ENCODE measurements at places on chromosomes 5 and 9.

DNA sequence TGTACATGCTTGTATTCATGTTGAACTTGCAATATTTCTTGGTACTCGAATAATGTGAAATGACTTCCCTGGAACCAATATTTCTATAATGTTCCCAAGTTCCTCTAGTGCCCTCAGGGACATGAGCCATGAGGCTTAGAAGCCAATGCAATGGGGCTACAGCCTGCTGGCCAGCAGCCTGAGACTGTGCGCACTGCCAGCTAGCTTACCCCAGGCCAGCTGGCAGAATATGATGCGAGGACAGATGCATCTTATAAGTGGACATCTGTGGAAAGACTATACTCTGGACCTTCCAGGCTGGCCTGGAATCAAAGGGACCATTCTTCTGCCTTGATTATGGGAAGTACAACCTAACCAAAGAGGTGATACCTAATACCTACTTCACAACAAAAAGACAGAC, 1862.0 kb upstream of the ACO1 start:
- DNase-seq = no peak

DNA sequence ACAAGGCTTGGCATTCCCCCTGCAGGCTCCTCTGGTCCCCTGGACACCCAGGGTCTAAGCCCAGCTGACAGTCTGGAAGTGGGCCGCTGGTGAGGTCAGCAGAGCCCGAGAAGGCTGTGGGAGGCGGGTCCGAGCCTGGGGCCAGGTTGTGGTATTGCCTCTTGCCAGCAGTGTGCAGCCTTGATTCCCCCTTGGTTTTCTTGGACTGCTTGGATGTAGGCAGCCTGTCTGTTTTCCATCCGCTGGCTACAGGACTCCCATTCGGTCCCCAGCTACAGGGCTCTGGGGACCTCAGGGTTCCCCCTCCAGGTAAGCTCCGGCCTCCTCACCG, 1.6 kb downstream of the AIF1L start:
- no peak for DNase-seq

DNA sequence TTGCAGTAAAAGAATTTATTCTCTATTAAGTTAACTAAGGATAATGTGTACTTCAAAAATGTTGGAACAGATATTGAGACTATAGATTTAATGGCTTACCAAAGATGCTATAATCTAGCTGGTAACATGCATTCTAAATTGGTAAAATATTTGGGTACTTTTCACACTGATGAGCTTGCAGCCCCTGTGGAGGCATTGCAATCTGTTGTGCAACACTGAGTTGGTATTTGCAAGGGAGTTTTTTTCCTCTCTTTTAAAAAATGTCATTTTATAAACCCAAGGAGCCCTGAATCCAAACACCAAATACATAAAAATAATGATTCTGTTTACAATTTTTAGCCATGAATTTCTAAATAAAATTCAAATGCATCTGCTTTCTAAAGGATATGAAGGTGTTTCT, 944.8 kb downstream of the DTWD2 start:
- no peak for DNase-seq

DNA sequence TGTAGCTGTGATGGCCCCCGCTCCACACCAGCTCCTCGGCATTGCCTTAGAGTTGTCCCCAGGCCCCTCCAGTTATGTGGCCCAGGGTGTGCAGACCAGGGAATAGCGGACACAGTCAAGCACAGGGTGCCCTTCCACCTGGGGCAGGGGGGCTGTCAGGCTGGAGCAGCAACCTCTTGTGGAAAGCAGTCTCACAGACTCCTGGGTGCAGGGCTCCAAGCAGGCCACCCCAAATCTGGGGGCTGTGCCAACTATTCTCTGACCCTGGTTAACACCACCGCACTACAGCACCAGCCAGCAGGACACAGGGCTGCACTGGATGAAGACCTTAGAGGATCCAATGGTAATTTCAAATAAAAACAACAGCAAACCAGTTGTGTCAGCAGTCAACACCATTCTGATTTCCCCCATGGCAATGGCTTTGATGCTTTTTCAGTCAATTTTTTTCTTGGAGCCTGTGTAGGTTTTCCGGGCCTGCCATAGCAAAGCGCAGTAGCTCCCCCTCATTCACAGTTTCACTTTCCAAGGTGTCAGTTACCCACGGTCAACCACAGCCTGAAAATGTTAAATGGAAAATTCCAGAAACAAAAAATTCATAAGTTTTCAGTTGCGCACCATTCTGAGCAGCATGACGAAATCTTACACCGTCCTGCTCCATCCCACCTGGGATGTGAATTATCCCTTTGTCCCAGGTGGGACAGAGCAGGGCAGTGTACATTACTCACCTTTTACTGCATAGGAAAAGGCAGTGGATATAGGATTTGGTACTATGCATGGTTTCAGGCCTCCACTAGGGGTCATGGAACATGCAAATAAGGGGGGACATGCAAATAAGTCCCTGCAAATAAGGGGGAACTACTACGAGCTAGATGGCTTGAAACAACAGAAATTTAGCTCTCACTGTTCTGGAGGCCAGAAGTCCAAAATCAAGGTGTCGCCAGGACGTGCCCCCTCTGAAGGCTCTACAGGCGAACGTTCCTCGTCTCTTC, 49.0 kb downstream of the C5orf15 start:
- DNase-seq = no peak

GRCh38 chr5:149069711-149070110, 6.8 kb upstream of the SH3TC2 start:
- DNase-seq = no peak

DNA sequence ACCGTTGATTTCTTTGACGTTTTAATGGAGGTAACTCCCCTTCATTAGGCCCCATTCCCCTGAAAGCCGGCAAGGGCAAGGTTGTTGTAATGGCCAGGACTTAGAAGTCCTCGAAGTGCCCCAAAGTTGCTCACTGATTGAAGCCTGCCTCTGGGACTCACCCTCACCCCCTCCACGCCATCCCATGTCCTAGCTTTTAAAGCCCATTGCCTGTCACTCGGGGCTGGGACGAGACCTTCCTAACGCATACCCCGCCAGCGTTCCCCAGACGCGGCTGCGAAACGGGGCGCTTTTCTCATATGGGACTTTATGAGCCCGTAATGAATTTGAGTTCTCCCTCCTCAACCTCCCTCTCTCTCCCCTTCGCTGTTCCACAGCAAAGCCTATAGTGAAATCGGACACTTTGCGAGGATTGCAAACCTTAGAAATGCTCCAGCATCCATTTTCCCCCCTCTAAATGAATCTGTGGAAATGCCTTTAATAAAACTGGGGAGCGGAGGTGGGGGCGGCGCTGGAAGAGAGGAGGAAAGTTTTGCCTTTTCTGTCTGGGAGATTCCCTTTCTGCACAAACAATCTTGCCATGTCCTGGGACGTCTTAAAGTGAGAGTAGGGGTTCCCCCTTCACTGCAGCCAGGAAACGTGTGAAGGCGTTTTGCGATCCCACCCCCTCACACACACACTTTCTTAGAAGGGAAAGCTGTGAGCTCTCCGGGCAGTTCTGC, 1.5 kb downstream of the PAPPA start:
- no peak for DNase-seq

DNA sequence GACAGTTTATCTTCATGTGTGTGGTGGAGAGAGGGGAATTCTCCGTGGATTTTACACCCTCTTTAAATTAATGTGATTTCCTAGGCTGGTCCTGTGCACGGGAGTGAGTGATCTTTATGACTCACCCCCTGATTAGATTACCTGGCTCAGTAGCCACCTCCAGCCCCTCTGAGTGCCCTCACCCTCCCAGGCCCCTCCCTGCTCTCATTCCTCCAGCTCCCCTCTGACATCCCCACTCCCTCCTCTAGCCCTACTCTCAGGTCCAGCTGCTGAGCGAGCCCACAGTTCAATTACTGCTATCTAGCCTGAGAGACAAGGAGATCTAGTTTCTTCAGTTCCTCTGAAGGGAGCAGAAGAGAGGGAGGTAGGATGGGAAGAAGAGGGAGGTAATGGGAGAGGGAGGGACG, 61.8 kb upstream of the ARAP3 start:
- DNase-seq = no peak

DNA sequence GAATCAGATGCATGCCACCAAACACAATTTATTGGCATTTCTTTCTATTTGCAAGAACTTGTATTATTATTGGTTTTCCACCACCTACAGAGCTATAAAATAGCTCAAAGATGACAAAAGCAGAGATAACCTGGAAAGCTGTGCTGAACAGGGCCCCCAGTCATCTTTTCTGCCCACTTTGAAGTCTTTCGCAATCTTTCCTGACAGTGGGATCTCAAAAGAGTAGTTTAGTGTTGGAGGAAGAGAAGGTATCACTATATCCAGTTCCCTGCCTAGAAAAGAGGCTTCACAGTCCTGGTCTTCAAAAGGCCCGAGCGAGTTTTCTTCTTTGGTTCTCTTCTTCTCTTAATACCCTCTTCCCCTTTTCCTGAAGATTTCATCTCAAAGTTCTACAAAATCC, 231.0 kb downstream of the RAB3C start:
- no peak for DNase-seq

- DNase-seq = no peak
These were observed 29.8 kb downstream of the DAB2 start for GRCh38 chr5:39394946-39395345.

DNA sequence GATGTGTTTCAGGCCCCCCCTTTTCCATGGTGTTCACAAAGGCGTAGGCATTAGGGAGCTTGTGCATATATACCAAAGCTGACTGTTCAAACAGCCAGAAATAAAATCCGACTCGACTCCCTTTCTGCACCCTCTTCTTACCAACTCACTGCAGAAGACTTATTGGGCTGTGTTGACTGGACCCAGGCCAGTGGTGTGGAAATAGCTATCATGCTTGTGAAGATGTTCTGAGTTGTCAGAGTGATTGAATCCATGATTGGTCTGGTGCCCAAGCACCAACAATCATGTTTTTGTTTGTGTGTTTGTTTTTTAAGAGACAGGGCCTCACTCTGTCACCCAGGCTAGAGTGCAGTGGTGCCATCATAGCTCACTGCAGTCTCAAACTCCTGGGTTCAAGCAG, 21.6 kb downstream of the TJP2 start:
- DNase-seq = no peak

DNA sequence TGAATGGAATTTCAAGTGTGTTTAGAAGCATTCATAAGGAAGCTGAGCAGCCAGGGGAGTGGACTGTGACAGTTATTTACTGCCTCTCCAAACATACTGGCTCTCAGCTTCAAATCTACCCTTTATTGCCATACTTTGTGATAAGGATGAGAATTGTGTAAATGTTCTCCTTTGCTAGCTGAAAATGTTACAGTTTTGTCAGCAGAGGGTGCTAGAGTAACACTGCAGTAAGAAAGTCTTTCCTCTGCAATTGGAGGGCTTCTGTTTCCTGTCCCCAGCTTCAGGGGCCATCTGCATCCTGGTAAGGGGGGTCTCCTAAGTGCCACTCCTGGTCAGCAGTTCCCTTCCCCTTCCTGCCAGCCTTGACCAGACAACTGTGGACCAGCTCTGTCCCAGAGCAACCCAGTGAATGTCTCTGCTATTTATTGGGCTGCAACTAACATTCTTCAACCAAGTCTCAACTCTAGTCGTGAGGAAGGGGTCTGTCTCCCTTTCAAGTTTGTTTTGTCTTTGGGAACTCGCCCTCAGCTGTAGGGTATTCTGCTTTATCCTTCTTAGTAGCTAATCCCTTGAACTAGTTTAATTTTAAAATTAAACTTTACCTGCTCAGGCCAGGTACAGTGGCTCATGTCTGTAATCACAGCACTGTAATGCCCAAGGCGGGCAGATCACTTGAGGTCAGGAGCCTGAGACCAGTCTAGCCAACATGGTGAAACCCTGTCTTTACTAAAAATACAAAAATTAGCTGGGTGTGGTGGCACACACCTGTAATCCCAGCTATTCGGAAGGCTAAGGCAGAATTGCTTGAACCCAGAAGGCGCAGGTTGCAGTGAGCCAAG, 45.3 kb downstream of the RAPGEF6 start:
- DNase-seq = no peak

GRCh38 chr5:5658226-5658625, 235.7 kb downstream of the ICE1 start:
- DNase-seq = no peak

DNA sequence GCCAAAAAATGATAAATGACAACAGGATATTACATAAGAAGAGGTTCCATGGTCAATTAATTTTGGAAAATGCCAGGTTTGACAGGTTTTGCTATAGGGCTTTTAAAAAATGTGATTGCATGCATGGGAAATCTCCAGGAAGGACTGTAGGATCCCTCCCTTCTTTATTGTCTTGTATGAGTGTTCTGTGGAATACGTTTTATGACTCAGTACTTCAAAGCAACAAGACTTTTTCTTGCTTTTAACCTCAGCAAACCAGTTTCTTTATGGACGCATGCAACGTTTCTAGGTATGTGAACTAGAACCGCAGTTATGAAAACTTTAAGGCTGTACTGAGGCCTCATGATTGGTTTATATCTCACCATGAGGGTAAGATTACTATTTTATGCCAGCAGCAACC, 76.6 kb upstream of the NTRK2 start:
- DNase-seq = no peak

- DNase-seq = no peak
These were observed 47.0 kb downstream of the IQGAP2 start for GRCh38 chr5:76450054-76450453.

DNA sequence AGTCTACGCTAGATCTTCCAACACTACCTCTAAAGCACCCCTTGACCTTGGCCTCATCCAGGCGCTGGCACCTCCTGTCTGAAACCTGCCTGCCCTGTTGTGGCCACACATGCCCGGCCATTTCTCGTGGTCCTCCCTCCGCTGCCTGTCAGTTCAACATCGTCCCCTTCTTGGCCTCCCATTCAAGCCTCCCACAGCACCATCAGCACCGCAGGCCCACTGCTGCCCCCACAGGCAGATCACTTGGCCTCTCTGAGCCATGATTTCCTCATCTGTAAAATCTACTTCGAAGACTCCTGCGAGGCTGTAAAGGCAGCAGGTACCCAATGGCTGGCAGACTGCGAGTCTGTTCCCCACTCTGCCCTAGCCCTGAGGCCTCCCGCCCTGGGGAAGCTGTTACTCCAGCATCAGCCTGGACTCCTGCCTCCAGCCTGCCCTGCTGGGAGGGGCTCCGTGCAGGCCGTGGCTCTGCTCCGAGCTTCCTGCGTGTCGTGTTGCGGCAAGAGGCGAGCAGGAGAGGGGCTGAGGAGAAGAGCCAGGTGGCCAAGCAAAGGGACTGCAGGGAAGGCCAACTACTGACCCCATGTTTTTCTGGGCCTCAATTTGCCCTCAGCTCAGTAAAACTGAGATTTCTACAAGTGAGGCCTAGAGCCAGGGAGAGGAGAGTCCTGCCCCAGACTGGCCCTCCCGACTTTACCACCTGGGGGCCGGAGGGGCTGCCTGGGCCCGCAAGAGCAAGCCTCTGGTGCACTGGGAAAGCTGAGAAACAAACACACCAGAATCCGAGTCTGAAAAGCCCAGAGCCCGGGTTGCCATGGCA, 70.5 kb upstream of the LRRTM2 start:
- no peak for DNase-seq
